D341Med (cell line): ENCODE measurements at places on chromosomes 7 and 10.

DNA sequence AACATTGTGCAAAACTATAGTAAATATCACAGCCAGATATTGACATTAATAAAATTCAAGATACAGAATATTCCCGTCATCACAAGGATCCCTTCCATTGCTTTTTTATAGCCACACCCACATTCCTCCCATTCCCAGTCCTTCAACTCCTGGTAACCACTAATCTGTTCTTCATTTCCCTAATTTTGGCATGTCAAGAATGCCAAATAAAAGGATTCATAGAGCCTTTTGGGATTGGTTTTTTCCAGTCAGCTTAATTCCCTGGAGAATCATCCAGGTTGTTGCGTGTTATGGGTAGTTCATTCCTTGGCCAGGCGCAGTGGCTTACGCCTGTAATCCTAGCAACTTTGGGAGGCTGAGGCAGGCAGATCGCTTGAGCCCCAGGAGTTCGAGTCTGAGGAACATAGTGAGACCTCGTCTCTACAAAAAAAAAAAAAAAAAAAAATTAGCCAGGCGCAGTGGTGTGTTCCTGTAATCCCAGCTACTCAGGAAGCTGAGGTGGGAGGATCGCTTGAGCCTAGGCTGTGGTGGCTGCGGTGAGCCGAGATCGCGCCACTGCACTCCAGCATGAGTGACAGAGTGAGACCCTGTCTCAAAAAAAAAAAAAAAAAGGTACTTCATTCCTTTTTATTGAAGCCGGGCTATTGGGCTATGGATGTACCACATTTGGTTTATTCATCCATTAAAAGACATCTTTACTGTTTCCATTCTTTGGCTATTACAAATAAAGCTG lies 2.7 kb downstream of the OGDH start:
- DNase-seq, result no peak

GRCh38 chr7:36860681-36861080 lies 136.4 kb upstream of the AOAH start:
- DNase-seq, result no peak

DNA sequence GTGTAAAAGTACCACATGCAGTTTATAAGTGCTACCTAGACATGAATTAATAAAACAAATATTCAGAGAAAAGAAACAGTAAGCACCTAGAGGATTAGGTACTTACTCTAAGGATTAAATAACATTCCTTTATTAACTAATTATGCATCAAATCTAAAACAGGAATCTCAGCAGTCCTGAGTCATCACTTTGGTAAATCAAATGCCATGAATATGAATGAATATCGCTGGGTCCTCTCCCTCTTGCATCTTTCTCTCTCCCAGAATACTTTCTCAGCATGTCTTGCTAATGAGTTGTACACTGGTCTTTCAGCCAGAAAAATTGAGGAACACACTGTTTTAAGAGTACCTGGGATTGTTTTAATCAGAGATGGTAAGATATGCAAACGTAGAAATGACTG lies 225.5 kb upstream of the NFE2L3 start:
- no peak for DNase-seq

DNA sequence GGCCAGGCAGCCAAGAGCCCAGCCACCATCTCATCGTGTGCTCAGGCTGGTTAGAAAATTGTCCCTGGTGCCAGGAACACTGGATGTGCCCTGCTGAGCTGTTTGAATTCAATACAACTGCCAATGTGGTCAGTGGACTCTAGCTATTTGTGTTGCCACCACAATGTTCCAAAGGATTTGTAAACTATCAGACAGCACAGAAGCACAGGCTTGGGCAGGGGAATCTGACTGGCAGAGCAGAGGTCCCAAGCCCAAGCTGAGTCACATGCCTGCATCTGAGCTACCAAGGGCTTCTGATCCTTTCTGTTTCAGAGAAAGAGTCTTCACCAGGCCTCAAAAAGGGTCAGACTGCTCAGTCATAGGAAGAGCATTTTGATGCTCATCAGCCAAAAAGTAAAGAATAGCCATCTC lies 232.1 kb upstream of the SEMA3C start:
- no peak for DNase-seq

- no peak for DNase-seq
Observed at GRCh38 chr7:158329014-158329610, 258.5 kb downstream of the PTPRN2 start.

DNA sequence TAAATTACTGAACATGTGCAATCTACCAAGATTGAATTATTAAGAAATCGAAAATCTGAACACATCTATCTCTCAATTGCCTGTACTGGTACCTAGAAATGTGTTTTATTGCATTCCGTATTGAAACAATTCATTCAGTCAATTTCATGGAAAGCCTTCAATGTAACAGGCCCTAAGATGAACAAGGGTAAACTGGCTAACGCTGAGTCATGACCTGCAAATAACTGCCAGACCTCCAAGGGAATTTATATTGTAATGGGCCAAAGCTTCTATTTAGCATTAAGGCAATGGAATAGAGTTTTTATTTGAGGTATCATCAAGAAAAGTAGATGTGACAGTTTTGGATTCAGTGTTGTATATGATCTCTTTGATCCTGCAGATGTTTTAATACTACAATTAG lies 49.9 kb upstream of the CD36 start:
- DNase-seq, result no peak

DNA sequence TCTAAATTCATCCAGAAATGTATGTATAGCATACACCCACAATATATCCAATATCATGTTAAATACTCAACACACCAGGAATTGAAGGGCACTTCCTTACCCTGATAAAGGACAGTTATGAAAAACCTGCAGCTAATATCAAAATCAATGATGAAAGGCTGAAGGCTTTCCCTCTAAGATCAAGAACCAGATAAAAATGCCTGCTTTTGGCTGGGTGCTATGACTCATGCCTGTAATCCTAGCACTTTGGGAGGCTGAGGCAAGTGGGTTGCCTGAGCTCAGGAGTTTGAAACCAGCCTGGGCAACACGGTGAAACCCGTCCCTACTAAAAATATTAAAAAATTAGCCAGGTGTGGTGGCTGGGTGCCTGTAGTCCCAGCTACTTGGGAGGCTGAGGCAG lies 21.6 kb upstream of the UPP1 start:
- no peak for DNase-seq

GRCh38 chr10:128062331-128062880 lies 63.8 kb downstream of the MKI67 start:
- DNase-seq, result no peak

DNA sequence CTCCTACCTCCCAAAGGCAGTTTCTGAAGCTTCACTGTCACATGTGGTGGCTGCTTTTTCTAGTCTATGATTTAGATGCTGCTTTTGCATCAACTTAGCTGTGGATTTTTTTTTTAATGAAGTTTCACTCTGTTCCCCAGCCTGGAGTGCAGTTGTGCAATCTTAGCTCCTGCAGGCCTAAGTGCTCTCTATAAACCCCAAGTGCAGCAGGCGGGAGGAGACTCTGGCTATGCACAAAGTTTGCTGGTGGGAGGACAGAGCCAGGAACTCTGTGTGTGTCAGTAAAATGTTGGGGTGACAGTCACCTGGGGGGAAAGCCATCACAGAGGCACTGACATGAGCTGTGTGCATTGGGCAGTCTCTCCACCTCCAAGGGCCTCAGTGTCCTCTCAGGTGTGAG lies 138.8 kb upstream of the FAM20C start:
- no peak for DNase-seq

- DNase-seq, result no peak
Observed at GRCh38 chr10:126425032-126425431, 36.8 kb upstream of the ADAM12 start.

DNA sequence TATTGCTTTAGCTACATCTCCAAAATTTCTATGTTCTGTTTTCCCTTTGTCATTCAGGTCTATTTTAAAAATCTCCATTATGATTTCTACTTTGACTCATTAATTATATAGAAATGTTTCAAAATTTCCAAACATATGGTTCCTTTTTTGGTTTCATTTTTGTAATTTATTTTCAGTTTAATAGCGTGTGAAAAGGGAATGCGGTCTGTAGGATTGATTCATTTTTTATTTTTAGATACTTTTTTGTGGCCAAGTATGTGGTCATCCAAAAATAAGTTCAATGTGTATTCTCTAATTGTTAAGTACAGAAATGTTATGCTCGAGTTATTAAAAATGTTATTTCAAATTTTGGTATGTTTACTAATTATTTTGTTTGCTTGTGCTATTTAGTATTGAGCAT lies 72.5 kb upstream of the ANKRD1 start:
- DNase-seq, result no peak

- no peak for DNase-seq
Observed at GRCh38 chr10:55305285-55305684, 504.3 kb upstream of the PCDH15 start.

GRCh38 chr7:1081931-1082401 lies 5.9 kb upstream of the GPER1 start:
- DNase-seq, result no peak

GRCh38 chr7:43152696-43153095 lies 40.2 kb downstream of the HECW1 start:
- no peak for DNase-seq

GRCh38 chr10:11697718-11698527 lies 44.3 kb upstream of the ECHDC3 start:
- no peak for DNase-seq

- DNase-seq, result peak; percentile 85
Observed at GRCh38 chr7:27143023-27143949, at the start of gene HOXA5. TSS of gene HOXA5 (minus strand) at chr7:27143681. CDS start at chr7:27143607, 74 bp downstream.

GRCh38 chr7:98802781-98803110 lies 67.1 kb downstream of the TMEM130 start:
- no peak for DNase-seq

DNA sequence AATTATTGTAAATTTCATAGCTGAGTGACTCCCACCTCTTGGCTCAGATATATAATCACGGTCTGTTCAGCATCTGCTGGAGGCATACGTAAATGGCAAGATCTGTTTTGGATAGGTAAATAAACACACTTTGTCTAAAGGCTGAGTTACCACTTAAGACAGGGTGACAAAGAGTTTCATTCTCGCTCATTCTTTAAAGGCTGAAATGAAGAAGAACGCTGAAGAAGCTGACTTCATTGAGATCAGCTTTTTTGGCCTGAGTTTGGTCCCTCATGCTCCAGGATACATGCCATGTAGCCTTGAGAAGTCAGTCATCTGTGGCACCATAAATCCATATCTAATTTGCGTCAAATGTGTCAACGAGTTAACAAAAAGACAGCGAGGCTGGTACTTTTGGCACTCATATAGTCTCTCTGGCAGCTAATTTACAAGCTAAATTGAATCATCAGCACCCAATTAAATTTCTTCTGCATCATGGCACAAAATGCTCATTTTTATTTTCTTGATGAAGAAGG lies 309.9 kb downstream of the GPAM start:
- no peak for DNase-seq

- no peak for DNase-seq
Observed at GRCh38 chr7:134452991-134453473, 5.9 kb downstream of the AKR1B1 start.

- DNase-seq, result no peak
Observed at GRCh38 chr10:118922226-118922625, 107.3 kb upstream of the NANOS1 start.

GRCh38 chr7:112622159-112622715 lies 141.4 kb downstream of the LSMEM1 start:
- DNase-seq, result no peak

GRCh38 chr7:69105092-69105491 lies 493.2 kb upstream of the AUTS2 start:
- DNase-seq, result no peak

DNA sequence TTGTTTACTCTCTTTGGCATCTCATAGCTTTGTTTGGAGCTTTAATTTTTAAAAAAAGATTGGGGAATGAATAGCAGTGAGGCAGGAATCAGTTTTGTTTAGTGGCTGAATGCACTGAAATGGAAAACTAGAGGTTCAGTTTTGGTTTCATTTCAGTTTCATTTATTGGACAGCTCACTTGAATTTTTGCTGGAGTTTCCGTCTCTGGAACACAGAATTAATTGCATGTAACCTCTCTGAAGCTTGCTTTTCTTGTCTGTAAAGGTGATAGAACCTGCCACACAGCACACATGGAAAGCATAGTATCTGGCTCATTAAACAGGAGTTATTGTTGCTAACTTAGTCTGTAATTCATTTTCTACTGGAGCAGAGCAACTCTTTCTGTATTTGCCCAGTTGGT lies 7.1 kb downstream of the GRM8 start:
- no peak for DNase-seq

- no peak for DNase-seq
Observed at GRCh38 chr10:11813177-11813576, 10.0 kb upstream of the PROSER2 start.

- DNase-seq, result no peak
Observed at GRCh38 chr10:115209133-115209532, 116.0 kb downstream of the ATRNL1 start.

DNA sequence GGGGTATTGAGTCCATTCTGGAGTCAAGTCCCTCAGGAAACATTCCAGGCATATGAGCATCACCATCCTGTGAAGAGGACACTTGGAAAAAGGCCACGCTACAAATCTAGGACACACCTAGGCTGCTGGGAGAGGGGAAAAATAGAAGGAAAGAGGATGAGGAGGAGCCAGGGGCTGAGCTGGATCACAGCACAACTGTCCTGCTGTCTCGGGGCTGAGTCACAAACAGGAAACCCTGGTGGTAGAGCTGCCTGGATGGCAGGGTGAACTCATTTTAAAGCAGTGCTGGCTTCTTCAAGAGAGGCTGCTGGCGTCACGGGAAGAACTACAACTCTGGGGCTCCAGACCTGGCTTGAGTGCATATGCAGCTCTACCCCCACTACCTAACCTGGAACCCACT lies 151.5 kb downstream of the RNF216 start:
- no peak for DNase-seq

GRCh38 chr10:68128015-68128414 lies 18.7 kb downstream of the MYPN start:
- no peak for DNase-seq

GRCh38 chr10:116912162-116912561 lies 62.9 kb downstream of the ENO4 start:
- DNase-seq, result no peak

GRCh38 chr10:22693371-22693784 lies 21.0 kb downstream of the PIP4K2A start:
- DNase-seq, result no peak
